ENCODE measurements at places on chromosomes 12 and 14.

DNA sequence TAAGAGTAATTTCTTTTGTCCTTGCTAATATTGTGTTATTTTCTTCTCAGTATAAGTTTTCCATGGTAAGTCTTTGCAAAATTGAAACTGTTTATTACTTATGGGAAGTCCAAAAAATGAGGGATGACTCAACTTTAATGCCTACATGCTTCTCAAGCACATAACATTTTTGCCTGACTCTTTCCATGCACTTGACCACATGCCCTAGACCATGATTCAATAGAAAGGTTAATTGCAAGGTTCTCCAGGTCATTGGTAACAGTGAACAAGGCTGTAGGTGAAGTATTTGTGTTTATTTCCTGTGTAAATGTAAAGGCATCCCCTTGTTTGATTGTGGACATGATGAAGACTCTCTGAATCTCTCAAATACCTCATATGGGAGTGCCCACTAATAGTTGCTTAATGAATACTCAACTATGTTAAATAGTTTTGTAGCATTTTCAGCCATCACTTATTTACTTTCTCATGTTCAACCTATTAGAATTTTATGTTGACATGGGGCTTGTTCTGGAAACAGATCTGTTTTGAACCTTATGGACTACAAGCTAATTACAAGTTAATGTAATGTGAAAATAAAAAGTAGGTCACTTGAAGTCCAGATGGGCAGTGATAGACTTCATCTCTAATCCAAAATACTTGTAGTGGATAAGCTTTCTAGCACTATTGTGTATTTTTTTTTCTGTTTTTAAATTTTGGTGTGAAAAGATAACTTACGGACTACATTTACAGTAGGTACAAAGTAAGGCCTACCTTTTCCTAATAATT, 131.7 kb downstream of the TMTC2 start:
- DNase-seq = no peak

DNA sequence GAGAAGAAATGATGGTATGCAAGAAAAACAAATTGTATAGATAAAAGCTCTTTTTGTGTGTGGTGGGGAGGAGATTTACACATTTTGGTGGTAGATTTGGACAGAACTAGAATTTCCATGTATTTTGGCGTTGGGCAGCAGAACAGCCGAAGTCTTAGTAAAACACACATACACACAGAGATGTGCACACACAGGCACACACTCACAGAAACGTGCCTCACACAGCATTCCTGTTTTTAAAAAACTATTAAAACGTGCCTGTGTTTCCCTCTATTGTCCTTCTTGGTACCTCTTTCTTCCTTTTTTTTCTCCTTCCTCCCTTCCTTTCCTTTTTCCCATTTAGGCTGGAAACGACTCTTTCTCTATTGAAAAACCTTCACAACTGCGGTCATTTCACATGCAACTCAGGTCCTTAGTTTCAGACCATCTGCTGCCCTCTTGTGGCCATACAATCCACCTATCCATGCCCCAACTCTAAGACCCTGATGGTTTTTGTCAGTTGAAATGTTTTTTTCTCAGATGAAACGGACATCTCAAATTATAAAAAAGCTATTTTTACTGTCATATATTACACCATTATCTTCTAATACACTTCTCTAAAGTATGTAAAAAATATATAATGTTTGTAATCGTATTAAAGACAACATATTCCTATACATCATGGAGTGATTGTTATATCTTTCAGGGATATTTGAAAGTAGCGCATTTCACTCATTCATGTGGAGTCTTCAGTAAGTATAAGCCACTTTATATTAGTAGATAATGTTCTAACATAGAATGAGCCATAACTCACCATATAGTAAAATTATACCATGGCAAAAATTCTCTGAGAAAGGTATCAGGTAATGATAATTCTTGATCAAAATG, 386.7 kb upstream of the NOVA1 start:
- peak; percentile 22 for DNase-seq

GRCh38 chr14:81449114-81449513, 49.0 kb upstream of the STON2 start:
- peak; percentile 31 for DNase-seq

DNA sequence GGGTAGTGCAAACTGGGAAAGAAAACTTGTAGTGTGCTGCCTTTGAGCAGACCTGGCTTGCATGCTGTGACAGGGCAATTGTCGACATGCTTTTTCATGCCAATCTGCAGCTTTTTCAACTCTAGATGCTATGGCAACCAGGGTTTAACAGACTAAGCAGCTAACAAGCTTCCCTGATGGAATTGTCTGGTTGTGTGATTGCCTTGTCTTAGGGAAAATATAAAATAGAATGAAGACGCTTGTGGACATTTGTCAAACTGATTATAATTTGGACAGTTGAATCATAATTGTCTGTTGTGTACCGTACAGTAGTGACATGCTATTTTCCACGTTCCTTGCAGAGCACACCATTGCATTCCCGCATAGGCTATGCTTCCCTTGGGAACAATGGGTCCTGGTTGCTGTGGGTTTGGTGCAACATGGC, 113.0 kb downstream of the FOXG1 start:
- DNase-seq = no peak

DNA sequence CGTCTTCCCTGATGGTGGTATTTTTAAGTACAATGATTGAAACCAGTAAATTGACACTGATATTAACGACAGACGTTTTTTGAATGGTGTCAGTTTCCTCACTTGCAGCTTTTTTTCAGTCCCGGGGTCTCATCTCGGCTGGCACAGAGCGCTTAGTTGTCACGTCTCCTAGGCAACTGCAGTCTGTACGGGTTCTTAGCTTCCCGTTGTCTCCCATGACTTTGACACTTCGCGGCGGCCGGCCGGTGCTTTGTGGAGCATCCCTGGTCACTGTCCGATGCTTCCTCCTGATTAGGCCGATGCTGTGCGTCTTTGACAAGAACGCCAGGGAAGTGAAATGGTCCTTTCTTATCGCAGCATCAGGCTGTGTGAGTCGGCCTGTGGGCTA, 67.4 kb downstream of the ADGRD1 start:
- no peak for DNase-seq

GRCh38 chr14:44170556-44170955, 336.5 kb downstream of the FSCB start:
- DNase-seq = no peak

- DNase-seq = no peak
Measured at GRCh38 chr14:51284241-51284640, 44.2 kb downstream of the TMX1 start.

GRCh38 chr14:20787025-20787424, 6.0 kb downstream of the RNASE6 start:
- DNase-seq = no peak

DNA sequence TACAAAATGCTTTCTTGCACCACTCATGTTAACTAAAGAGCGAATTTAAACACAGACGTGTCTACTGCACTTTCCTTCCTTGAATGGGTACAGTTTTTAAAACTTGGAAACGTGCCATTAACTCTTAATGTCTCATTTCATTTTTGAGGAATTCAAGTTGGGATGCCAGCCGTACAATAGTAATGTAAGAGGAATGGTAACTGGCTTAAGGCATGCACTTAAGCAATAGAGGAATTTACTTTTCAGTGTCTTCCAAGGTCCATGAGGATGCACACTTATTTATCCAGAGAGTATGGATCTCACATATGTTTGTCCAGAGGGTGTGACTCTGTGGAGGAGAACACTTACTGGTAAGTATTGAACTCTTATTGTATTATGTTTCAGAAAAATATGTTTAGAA, 52.9 kb downstream of the PPP4R4 start:
- no peak for DNase-seq
